Panc1 (cell line): ENCODE measurements at places on chromosomes 7 and 10.

DNA sequence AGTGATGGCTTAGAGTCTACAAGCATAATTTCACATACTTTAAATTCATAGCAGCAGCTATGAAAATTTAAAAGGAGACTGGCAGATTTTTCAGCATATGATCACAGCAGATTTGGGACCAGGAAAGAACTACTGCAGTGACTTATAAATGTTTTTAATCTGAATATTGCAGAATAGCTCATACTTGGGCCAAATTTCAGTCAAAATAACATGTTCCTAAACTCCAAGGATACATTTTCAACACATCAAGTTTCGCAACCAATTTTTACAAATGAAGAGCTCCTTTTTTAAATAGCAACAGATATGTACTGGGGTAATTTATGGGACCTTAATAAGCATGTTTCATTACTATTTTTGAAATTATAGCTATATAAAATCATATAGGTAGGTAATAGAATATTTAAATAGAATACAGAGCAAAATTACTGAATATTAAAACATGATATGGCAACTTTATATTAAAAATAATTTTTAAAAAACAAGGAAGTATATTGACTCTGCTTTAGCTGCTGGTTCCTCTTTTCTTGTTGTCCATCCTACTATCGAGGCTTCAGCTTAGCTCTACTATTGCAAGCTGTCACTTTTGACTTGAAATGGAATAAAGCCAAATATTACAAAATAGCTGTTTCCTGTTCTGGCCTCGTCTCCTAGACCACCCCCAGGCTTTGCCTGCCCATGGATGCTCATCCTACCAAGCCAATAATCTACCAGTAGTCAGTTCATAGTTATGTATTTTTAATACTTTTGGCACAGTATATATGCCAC lies 123.1 kb downstream of the NRBF2 start:
- no peak for DNase-seq

DNA sequence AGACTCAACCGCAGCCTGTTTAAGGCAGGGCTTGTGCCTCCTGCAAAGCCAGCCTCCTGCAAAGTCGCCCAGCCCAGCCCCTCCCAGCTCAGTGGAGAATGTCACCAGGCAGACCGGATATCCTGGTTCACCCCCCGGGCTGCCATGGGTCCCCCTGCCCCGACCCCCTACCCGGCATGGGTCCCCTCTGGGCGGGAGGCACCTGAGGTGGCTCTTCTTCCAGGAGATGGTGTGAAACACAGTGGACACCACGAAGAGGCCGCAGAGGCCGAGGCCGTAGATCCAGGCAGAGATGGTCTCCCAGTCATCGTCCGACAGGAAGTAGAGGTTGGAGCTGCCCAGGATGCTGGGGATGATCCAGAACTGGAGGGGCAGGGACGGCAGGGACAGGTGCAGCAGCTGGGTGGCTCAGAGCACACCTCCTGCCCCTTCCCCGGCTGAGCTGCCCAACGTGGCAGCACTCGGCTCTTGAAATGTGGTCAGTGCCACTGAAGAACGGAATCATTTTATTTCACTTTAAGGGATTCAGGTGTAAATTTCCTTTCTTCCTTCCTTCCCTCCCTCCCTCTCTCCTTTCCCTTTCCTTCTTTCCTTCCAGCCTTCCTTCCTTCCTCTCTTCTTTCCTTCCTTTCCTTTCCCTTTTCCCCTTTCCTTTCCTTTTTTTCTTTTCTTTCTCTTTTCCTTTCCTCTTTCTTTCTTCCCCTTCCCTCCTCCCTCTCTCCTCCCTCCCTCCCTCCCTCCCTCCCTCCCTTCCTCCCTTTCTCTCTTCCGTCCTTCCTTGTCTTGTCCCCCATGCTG lies 36.7 kb upstream of the RADIL start:
- no peak for DNase-seq

- no peak for DNase-seq
These were observed 828 bp upstream of the CFAP70 start for GRCh38 chr10:73359492-73359891.

DNA sequence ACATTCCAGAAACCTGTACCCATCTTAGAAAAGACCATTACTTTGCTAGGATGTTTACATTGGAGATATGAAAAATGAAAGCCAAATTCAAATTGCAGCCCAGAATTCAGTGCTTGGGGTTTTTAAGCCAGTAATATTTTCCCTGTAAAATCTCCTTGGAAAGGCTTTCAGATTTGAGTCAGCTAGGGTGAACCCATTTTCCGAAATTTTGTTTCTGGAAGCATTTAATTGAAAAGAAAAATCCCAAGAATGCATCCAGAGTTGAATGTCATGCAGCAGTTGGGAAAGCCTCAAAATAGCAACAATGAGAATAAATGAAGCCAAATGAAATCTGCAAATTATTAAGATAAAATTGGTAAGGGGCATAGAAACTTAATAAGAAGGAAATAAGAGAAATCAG lies 106.4 kb downstream of the BMPER start:
- no peak for DNase-seq

- DNase-seq, result no peak
These were observed 57.4 kb downstream of the TMEM209 start for GRCh38 chr7:130147710-130148325.

- DNase-seq, result no peak
These were observed 143.8 kb downstream of the AVL9 start for GRCh38 chr7:32639122-32639521.

GRCh38 chr7:74254858-74255379 lies 720 bp upstream of the RFC2 start:
- no peak for DNase-seq

DNA sequence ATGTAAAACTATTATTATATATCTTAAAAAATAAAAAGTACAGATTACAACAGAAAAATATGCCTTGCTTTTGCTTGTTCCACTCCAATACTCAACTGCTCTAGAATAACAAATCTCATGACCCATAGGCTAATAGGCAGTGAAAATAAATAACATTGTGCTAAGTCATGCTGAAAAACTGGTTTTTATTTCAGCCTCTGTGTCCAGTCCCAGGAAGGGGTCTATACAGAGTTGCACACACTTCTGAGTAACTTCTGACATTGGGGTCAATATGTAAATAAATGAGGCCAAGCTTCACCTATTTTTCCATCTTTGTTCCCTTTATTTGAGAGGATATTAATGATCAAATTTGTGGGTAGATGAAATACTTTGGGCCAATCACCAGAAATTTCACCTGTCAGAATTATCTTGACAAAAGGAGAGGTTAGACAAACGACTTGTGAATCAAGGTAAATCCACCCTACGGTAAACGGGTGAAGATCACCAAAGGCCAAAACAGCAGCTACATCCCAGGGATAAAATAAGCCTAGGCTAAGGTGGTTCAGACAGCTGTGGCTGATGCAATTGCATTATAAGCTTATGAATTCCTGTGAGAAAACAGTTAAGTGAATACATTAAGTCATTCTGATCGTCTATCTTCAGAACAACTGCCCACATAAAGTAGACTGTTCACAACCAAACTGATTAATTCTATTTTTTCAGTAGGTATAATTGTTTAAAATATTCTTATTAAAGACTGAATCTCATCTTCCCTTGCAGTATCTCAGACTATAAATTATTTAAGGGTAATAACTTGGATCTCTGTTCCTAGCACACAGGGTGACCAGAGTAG lies 87.5 kb downstream of the UBE2H start:
- no peak for DNase-seq

- no peak for DNase-seq
These were observed 82.8 kb upstream of the ZNF32 start for GRCh38 chr10:43731486-43731885.

DNA sequence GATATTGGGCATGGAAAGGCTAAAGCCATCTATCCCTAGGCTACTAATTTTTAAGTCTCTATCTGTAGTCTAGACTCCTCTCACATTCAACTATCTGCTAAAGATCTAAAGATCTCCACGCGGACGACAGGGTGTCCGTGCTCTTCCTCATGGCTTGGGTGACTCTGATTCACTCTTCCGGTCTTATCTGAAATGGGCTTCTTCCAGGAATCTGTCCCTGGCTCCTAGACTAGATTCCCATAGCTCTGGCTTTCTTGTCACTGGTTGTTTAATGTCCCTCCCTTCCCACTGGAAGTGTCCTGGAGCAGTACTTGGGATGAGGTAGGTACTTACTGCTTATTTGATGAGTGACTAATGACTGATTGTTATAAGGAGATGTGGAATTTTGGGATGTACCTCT lies 62.0 kb upstream of the PODXL start:
- no peak for DNase-seq

DNA sequence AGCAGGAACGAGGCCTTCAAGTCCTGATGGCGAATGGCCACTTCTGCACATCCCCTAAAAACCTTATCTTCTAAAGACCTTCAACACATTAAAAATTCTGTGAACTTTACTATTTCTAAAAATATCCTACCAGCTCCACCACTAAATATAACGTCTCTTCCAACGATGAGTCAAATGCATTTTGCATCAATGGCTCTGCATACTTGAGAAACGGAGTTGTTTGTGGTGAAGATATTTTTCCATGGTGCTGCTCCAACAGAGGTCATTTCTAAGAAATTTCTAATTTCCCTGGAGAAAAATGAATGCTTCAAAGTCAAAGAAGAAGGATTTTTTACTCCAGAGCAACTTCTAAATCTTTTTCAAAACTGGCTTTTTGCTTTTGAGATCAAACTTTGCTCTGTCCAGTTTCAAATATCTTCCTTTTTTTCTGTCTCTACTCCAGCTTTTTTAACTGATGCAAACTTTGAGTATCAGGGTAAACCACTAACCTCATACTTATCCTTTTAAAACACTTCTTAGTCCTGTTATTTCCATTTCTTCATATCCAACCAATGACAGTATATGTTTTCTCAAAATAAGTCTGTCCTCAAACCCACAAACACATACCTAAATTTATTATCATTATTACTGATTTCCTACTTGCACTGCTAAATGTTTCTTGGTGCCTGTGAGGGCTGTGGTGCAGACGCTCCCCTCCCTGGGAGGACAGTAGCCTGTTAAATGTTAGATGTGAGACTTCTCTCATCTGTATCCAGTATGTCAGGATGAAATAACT lies 258.1 kb downstream of the KLF6 start:
- DNase-seq, result no peak

DNA sequence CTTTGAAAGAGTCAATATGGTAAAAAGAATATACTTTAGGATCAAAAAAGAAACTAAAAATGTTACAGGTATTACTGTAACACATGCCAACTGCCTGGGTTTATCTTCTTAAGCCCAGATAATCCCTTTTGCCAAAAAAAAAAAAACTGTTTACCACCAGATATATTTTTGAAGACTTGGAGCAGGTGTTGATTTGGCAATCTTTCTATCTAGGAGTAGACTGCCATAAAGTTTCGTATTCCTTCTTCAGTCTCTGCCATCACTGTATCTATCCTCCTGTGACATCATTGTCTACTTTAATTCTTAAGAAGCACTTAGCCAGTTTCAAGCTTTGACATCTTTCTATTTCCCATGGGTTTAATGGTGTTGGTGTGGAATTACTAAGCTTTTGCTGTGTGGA lies 161.0 kb downstream of the ST7 start:
- DNase-seq, result no peak

DNA sequence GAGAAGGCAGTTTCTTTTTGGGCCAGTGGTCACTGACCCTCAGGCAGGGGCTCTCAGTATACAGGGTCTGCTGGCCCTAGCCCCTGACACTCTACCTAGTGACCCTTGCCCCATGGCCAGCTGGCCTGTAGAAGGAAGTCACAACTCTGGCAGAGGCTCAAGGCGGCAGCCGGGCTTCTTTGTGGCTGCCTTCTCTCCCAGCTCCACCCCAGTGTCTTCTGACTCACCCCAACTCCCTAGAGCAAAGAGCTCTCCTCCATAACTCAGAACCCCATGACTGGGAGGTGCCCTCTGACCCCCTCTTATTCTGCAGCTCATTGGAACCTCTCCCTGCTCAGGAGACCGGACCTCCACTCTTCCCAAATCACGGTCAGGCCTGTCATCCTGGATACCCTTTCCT lies 358.2 kb downstream of the FGFR2 start:
- no peak for DNase-seq

DNA sequence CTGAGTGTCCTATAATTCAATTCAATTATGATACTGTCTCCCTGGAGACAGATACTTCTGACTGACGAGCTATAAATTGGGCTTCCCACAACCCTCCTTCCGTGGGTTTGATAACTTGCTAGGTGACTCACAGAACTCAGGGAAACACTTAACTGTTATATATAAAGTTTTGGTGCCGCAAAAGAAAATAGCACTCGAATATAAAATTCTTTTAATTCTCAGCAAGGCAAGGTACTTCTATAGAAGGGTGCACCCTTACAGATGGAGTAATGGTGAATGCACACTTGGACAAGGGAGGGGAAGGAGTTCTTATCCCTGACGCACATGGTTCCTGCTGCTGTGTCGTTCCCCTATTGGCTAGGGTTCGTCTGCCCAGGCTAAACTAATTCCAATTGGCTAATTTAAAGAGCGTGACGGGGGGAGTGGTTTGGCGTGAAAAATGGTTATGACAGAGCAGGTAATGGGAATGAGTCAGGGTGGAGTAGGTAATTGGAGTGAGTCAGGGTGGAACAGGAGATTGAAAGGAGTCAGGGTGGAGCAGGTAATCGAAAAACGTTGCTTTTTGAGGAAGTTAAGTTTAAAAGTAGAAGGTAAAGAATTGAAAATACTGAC lies 20.8 kb upstream of the GHITM start:
- no peak for DNase-seq

- DNase-seq, result peak; percentile 85
These were observed 102.1 kb upstream of the MDFIC start for GRCh38 chr7:114819616-114820362.

DNA sequence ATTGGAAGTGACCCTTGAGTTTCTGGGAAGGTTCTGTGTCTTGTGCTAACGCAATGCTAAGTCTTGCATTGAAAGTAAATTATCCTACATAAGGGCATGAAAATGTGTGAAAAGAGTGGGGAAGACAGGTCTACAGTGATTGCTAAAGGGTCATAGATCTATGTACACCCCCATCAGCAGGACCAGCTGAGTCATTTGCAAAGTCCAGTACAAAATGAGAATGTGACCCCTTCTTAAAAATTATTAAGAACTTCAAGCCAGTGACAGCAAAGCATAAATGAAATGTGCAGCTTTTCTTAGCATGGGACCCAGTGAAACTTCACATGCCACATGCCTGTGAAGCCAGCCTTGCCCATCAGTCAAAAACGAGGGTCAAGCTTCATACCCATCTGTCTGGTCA lies 640.7 kb upstream of the MKI67 start:
- no peak for DNase-seq

- DNase-seq, result no peak
These were observed 207.1 kb upstream of the FERD3L start for GRCh38 chr7:19352305-19352695.

- no peak for DNase-seq
These were observed 16.5 kb upstream of the FXYD4 start for GRCh38 chr10:43354879-43355380.
